ENCODE measurements at places on chromosomes 6 and 20. TPM values are rescaled to one million over a fixed set of nuclear protein-coding genes. Genes with fewer than 3 reads are reported as not detected.

WFDC10B gene
- total RNA-seq, result not detected

STX11 gene
- 2.4 TPM for total RNA-seq

PRPH2 gene
- total RNA-seq, result 0.33 TPM

TFAP2D gene
- total RNA-seq, result not detected

TBX18 gene
- not detected for total RNA-seq

C6orf52 gene
- total RNA-seq, result 1.2 TPM

TMEM170B gene
- total RNA-seq, result 4.1 TPM

ZMYND8 gene
- 67.8 TPM for total RNA-seq

SLC26A8 gene
- total RNA-seq, result not detected

LRRC1 gene
- 3.8 TPM for total RNA-seq

- no peak for DNase-seq
Observed at GRCh38 chr20:36344517-36345132, 38.5 kb downstream of the DLGAP4 start.

DNA sequence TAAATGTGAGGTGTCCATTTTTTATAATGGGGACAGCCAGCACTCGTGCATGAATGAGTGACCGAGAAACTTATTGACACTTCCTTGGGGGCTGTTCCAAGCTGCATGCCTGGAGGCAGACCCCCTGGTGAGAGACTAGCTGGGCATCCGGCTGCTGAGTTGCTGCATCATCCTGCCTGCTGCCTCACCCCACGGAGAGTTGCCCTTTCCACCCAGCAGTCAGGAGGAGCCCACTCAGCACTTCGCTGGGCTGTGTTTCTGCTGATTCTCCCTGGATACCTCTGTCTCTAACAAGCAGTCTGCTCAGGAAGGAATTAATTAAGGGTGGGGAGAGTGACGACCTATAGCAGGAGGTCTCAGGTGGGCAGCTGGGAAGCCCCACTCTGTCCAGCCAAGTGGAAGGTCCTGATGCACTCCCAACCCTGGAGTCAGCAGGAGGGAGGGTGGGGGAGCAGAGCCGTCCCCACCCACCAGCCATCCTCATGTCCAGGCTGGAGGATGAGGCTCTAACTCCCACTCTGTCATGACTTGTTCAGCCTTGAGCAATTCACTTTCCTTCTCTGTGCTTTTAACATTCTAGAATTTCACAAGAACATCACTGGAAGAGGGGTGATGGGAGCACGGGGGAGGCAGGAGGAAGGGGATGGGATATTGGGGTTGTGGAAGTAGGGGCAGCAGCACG lies 177.3 kb downstream of the LRFN2 start:
- DNase-seq, result no peak

DNA sequence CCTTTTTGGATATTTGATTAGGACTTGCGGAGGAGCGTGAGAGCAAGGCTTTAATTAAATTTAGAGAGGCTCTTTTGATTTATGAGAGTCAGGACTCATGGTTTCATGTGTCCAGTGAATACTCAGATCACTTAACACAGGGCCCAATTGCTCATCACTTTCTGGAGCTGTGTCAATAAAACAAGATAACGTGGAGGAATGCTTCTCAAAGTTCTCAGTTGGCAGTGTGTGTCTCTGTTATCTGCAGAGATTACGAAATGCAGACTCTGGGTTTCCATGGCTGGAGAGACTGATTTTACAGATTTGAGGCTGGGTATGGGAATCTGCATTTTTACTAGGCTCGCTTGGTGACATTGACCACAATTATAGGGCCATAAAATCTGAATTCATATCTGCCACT lies 335.8 kb upstream of the FLRT3 start:
- no peak for DNase-seq

DNA sequence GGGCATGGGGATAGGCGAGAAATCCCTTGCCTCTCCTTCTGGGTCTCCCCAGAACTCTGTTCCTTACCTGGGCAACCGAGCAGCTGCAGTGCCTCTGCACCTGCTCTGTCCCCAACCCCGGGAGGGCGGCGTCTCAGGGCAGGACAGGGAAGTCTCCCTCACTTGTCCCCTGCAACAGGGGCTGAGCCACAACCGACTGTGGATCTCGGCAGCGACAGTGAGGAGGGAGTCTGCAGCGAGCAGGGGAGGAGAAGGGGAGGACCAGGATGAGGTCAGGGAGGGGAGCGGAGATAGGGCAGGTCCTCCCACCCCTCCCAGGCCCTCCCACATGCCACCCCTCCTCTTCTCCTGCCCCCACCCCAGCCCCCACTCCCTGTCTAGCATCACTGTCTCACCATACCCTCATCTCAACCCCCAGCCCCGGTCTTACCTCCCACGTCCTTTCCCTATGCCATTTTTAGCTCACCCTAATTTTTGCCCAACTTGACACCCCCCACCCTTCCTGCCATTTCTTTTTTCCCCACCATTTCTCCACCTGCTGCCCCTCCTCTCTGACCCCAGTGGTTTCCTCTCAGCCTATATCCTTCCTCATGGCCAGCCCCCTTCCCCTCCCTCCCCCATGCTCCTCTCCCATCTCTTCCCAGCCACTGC lies at the start of gene TNXB:
TNXB (minus strand) TSS at position 225 of the 651 bp plus-strand sequence. CDS start 11,140 bp downstream, outside the sequence.
- no peak for DNase-seq

GRCh38 chr6:72646604-72647485 lies 25.0 kb downstream of the KCNQ5 start:
- DNase-seq, result no peak

DNA sequence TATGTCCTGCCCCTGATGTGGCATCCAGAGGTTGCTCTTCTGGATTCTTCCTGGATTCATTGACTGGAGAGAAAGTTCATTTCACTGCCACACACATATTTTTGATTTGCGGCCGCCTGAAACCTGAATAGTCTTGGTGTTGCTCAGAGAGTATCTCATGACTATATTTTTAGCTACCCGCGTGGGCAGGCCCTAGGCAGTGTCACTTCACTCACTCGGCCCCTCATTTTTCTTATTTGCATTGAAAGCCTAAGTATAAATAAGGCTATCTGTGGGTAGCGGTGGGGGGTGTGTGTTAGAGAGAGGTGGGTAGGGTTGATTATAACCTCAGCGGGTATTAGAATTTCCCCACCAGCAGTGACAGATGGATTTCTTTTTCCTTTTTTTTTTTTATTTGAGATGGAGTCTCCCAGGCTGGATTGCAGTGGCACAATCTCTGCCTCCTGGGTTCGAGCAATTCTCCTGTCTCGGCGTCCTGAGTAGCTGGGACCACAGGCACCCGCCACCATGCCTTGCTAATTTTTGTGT lies 113.5 kb downstream of the JARID2 start:
- DNase-seq, result no peak

- no peak for DNase-seq
Observed at GRCh38 chr6:63816401-63816981, 180.9 kb downstream of the PHF3 start.

- DNase-seq, result no peak
Observed at GRCh38 chr6:143845033-143845432, 1.9 kb downstream of the LTV1 start.

DNA sequence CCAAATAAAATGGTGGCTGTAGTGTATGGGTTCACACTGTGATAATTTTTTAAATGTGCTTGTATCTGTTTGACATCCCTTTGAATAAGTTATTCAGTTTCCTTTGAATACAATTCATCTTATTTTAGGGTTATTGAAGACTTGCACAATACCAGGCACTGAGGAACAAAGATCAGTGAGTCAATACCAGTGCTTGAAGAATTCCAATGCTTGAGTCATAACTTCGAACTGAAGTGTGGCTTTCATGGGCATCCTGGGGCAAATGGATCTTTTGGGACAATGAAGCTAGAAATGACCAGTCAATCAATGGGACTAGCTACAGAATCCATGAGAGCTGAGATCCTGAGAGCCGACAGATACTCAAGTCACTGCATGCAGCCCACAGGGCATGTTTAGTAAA lies 349.9 kb upstream of the FLRT3 start:
- no peak for DNase-seq

DNA sequence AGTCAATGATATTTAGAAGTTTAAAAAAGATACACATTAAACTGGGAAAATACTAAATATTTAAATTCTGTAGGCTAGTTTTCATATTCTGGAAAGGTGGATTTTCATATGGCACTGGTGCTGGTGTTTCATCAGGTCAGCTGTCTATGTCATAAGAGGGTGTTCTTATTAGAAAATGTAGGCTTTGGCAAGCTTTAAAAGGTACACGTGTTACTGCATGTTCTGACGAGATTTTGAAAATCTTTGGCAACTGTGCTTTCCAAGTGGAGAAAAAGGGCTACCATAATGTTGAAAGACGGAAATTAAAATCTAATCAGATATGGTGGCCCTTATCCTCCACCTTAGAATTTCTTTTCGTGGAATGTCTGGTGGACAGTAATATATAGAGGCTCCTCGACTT lies 30.0 kb downstream of the SLC22A3 start:
- no peak for DNase-seq

All from naive thymus-derived CD8-positive, alpha-beta T cell (primary cell).